Naive B cell (primary cell): ENCODE measurements at places on chromosomes 11 and 22.

DNA sequence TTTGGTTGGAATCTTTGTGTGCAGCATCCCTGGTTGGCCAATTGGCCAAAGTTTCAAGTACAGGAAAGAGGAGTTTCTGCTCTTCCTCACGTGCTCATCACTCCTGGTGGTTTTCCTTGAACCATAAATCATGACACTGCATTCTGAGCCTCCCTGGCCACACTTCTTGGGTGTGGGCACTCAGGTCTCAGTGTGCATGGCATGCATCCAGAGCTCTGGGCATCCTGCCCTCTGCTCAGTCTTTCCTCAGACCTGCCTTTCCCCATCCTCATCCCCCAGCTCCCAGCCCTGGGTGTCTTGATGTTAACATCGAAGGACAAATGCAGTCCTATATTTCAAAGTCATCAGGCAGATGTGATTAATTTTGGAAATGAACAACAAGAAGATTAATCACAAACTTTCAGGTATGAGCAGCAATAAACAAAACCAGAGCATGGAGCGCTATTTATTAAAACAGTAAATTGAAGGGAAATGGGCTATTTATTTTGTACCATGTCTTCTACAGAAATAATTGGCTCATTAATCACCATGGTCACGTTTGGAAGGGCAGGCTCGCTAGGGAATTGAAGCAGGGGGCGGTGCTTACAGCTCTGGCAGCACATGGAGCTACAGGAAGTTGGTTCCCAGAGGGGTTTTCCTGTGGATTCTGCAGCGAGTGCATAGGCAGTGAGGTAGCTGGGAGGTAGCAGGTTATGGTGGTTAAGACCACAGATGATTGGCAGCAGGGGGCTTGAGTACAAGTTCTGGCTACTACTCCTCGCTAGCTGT lies 89.6 kb downstream of the CSNK2A3 start:
- DNase-seq: no peak

DNA sequence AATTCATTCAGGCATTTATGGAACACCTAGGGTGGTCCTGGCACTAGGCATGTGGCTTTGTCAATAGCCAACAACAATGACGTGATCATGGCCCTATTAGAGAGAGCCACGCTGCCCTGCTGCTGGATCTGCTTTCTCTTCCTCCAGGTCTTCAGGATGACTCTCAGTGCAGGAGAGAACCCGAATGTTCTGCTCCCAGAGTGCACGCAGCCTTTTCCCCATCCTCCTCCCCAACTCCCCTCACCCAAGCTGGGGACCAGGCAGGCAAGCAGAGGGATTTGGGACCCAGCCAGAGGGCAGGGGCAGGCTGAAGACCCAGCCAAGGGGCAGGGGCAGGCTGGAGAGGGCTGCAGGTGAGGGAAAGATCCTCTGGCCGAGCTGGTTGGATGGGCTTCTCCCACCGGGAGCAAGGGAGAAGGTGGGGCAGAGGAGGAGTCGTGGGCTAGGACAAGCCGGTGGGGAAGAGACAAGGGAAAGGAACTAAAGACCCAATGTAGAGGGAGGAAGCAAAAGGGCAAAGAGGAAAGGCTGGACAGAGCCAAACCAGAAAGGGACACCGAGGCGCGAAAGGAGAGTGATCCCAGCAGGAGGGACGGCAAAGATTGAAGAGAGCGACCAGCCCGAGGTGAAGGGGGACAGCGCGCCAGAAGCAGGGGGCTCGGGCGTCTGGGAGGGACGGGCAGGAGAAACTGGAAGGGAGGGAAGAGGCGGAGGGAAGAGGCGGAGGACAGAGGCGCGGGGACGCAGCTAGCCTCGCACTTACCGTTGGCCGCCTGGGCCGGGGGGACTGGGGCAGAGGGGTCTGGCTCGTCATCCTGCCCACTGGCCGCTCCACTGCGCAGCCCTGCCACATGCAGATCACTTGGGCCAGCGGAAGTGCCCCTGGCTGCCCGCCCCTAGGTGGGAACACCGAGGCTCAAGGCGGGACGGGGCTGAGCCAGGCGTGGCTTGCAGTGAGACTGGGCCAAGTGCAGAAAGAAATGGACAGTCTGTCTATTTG lies at the start of gene KCTD14:
TSS of gene KCTD14 (minus strand) at position 880 of the 1,000 bp plus-strand sequence. CDS start at position 853, 27 bp downstream.
- no peak for DNase-seq

DNA sequence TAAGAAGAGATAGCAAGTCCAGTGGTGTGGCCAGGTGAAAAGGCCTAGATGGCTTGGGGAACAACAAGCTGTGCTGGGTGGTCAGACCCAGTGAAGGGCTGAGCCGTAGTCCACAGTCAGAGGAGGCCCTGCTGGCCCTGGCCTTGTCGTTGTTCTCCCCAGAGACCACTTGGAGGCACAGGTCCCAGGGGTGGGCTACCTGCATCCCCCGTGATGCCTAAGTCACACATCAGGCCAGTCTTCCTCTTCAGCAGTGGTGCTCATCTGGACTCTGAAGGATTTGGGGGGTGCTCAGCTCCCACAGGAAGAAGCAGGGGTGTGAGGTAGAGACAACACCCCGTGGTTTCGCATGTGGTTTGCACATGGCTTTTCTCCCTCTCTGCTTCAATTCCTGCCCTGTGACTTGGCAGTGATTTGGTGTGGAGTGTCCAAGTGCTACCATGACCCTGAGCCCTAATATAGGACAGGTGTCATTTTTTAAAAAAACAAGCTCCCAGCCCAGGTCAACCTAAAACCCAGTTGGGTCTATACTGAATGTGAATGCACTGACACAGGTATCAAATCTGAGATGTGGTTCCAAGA lies 51.0 kb downstream of the ALX4 start:
- no peak for DNase-seq

DNA sequence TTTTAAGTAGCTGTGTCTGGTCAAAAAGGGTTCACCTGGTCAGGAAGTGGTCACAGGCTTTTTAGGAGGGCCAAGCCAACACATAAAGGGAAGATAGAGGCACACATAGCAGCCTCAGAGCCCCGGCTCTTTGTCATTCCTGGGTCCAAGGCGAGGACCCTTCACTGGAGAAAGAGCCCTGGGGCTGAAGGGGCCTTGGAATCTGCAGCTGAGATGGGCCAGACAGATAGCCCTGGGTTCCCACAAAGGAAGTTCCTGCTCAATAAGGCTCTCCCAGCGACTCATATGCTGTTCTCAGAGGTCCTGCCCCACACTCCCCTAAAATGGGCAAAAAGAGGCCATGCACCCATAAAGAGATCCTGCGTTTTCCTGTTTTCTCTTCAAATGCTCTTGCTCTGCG lies 77.7 kb downstream of the LINC01488 start:
- DNase-seq: no peak

DNA sequence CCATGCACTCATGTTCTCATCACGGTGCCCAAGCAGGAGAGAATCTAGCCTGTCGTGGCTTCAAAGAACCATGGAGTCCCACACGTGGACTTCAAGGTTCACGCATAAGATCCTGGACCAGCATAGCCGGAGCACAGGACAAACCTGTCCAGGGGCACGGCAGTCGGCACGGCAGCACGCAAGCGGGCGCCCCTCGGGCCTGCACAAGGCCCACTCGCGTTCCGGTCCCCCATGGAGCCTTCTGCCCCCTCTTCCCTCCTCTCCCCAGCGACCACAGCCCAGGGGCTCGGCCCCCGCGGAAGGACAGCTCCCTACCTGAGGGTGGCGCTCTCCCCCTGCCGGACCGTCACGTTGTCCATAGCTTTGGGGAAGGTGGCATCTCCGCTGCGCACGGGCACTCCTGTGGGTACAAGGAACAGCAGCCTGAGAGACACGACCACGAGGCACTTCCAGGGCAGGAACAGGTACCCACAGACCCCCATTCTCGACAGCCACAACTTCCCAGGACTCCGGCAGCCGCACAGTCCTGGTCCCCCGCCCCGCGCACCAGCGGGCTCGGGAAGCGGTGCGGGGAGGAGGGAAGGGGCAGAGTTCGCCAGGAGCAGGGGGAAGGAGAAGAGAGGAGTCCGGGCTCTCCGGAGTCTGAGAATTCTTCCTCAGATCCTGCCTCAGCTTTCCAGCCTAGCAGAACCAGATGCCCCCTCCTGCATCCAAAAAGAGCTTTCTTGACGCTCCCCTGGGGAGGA lies 589.5 kb downstream of the OPCML start:
- no peak for DNase-seq

- no peak for DNase-seq
Measured at GRCh38 chr11:128488471-128488870, 98.9 kb downstream of the ETS1 start.

DNA sequence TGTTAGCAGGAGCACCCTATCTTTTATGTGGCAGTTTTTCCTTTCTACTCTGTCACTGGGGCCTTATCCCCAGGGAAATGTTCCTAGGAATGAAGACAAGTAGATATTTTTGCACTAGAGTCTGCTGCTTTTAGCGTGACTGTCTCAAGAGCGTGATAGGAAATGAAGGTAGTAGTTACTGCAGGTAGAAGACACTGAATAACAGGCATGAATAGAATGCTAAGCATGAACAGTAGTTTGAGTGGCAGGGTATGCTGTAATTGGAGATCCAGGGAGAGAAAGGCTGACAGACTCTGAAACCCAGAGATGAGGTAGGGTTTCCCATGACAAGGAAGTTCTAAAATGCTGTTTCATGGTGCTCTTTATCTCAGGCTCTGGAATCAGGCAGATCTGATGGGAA lies 475.1 kb downstream of the NELL1 start:
- no peak for DNase-seq

- DNase-seq: no peak
Measured at GRCh38 chr22:37433786-37434185, 6.5 kb upstream of the ELFN2 start.

DNA sequence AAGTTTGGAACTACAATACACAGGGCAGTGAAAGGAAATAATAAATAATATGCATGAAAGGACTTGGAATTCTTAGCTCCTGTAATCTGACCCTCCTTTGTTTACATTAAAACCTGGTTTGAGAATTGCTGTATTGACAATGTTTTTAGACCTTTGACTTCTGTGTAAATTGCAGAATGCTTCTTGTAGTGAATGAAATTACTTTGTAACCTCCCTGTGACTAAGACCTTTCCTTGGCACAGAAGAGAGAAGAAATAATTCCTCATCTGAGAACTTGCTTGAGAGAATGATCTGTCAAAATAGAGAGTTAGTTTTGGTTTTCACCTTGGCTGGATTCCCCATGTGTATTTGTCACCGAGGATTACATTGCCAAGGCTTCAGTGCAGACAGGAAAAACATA lies 640.0 kb upstream of the ANO5 start:
- DNase-seq: no peak
